ENCODE measurements at places on chromosomes 7 and 10.

DNA sequence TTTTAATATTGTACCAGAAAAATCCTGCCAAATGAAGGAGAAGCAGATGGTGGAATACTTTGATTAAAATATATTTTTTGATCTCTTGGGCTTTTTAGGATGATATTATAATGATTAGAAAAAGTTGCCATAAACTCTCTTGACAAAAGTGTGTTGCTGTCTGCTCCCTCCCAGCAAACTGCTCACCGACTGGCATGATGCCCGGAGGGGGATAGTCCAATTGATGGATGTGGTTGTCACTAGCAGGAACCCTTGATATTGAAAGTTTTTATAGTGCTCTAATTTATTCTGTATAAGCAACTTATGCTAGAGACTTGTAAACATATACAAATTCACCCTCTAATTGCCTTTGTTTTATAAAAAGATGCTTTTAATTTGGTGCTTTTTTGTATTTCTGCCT, 114.0 kb downstream of the DNAH11 start:
- no peak for DNase-seq

DNA sequence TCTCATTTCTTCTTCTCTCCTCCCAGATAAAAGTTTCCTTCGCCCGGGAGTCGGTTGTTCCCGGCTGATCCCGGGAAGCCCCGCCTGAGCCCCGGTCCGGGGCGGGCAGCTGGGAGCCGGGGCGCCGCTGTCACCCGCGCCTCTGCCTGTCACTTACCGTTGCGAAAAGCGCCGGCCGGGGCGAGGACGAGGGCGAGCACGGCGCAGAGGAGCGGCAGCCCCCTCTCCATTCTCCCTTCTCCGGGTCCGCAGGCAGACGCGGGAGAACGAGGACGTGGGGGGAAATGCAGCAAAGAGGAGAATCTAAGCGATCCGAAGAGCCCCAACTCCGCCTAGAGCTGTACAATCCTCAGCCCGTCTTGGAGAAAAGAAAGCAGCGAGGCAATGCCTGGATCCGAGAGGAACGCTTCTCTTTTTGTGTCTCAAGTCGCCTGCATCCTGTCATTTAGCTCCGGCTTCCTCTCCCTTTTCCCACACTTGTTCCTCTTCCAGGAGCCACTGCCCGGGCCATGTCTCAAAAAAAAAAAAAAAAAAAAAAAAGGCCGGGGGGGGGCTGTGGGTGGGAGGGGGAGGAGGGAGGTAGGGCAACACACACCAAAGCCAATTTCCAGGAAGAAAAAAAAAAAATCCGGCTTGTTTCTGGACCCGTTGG, at the start of gene NRP1:
Gene NRP1 (minus strand): TSS at position 515 of the 652 bp plus-strand sequence. CDS start 285 bp downstream, at position 230.
- DNase-seq = no peak

DNA sequence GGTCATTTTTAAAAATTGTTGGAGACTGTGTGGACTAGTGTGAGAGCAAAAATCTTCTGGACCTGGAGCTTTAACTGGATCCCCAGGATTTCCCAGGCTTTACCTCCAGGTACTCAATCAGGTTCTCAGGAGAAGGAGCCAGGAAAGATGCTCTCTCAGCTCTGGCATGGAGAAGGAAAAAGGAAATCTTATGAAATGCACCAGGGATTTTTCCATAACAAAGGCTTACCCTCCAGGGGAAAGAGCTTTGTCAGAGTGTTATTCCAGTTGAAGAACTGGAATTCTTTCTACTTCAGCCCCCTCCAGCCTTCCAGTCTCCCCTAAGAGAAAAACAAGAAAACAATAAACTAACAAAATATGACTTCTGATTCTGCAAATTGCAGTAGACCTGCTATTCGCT, 436.7 kb upstream of the ANKRD30A start:
- no peak for DNase-seq

DNA sequence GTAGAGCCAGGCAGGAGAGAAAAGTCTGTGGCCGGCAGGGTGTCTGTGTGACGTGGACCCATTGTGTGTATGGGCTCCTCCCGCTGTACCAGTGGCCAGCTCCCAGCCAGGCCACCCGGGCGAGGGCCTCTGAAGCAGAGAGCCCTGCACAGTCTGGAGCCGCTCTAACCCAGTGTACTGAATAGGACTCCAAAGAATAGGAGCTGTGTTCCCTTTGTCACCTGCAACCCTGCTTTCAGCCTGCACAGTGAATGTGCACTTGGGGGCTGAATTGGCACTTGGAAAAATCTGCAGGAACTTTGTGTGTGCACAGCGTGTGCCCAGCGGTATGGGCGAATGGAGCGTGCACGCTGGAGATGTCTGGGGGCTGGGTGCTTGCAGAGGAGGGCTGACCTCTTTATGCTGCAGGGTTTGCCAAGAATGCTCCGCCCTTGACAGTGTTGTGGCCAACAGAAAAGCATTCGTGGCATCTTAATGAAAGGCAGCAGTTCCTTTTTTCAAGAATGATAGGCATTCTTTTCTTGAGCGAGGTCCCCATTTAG, 216.2 kb downstream of the AUTS2 start:
- DNase-seq = no peak

DNA sequence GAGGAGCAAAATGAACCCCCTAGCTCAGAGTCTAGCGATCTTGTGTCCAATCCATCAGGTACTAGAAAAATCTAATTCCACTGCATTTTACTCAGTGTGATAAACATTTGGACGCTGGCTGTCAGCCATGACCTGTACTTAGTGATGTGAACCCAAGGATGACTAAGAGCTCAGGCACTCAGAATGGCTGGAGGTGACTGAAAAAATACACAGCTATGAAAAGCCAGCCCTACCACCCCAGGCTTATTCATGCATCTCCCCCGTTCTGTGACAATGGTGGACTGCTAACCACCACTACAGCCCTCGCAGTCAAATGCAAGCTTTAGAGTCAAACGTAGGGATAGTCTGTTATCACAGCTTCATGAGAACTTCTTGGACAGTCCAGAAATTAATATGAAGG, 14.9 kb downstream of the AFAP1L2 start:
- DNase-seq = no peak

DNA sequence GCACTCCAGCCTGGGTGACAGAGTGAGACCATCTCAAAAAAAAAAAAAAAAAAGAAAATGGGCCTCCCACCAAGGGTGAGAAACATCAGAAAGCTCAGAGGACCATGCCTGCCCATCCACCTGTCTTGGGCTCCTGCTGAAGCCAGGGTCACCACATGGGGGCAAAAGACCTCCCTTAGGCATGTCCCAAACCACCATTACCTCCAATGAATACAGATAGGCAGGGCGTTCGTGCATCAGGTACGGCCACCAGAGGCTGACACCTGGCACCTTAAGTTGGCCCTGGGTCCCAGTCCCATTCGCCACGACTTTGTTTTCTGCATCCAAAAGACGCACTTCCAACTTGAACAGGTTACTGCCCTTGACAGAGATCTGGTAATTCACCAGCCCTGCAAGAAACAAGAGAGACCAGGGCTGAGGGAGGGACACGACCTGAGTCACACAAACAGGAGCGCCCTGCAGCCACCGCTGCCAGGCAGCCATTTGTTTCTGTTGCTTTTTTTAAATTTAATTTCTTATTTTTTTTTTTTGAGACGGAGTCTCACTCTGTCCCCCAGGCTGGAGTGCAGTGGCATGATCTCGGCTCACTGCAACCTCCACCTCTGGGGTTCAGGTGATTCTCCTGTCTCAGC, 6.1 kb downstream of the GUSB start:
- DNase-seq = no peak

- no peak for DNase-seq
These were observed 880.2 kb upstream of the AUTS2 start for GRCh38 chr7:68718097-68718551.

DNA sequence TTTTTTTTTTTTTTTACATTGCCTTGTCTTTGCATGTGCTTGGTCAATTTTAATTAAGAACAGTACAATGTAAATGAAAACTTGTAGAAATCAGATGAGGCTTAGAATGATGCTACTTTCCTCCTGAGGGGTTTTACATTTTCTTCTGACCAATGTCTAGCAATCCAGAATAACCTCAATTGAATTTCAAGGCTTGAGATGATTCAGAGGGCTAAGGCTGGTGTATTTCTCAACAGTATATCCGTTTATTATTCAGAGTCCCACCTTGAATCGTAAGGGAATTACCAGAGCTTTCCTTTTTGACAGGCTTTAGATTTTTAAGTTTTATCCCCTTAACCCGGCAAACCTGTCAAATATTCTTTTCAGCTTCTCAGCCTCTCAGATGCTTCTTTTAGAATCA, 231.2 kb upstream of the STK17A start:
- no peak for DNase-seq

DNA sequence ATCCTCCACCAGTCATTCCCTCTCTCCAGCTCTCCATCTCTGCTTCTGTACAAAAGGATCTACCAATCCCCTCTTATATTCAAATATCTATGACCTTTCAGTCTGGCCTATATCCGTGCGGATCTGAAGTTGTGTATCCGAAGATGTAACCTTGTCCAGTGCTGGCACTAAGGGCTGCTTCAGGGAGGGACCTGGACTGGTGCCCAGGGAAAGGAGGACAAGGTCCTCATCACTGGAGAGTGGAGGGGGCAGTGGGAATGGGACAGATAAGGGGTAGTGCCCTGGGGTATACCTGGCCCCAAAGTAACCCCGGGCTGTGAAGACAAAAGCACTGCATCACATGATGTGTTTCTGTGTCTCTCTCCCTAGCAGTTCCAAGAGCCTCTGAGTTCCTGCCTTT, 1.8 kb downstream of the TMEM225B start:
- DNase-seq = no peak

- DNase-seq = no peak
These were observed 147.2 kb upstream of the ADO start for GRCh38 chr10:62657244-62657835.

- DNase-seq = peak; percentile 4
These were observed 105.5 kb downstream of the MYOF start for GRCh38 chr10:93376372-93377293.

DNA sequence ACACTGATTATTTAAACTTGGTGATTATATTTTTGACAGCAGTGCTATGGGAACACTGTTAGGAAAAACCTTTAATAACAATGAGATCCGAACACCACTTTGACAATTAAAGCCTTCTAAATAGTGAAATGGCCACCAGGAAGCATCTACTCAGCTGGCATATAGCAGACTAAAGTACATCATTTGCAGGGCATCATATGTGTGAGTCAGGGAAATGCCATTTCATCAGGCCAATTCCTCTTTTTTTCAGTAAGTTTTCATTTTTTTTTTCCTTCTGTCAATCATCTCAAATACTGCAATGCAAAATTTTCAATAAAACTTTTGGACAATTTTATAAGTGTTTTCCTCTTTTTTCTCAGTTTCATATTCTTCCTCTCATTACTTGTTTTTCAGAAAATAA, 521.4 kb upstream of the SEMA3D start:
- DNase-seq = no peak

- no peak for DNase-seq
These were observed 703.5 kb upstream of the SEMA3D start for GRCh38 chr7:85890244-85890811.

DNA sequence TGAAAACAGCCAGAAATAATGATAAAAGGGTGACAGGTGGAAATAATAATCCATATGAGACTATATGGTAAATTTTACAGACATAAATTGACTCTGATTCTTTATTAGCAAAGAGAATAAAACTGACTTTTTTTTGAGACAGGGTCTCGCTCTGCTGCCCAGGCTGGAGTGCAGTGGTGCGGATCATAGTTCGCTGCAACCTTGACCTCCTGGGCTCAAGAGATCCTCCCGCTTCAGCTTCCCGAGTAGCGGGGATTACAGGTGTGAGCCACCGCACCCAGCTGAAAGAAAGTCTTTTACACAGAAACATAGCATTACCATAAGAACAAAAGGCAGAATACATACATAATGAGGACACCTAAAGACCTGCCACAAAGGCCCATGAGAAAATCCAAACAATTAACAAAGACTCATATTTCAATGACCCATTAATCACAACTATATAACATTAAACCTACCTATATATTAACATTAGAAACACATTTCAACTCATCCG, 51.5 kb upstream of the DIP2C start:
- DNase-seq = no peak

GRCh38 chr10:31709476-31709875, 219.2 kb downstream of the ARHGAP12 start:
- DNase-seq = no peak

GRCh38 chr10:104706886-104707285, 65.8 kb downstream of the SORCS3 start:
- DNase-seq = no peak

DNA sequence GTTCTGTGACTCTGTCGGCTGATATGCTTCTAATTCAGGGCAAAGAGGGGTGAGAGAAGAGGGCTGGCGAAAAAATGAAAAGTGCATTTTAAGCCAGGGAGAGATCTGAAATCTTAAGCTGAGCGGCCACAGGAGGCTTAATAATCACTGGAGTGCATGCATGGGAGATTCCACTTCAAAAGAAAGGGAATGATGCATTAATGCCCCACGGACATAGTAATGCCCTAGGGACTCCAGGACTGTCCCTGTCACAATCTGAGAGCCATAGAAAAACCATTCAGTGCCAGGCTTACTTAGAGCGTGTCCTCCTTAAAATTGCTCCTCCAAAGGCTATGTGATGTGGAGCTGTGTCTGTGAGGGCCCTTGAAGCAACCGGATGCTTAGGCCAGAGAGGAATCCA, 75.1 kb downstream of the NHLRC2 start:
- DNase-seq = no peak

- DNase-seq = no peak
These were observed 2.5 kb downstream of the CCDC6 start for GRCh38 chr10:59903871-59904270.

- DNase-seq = no peak
These were observed 6.5 kb downstream of the ELFN1 start for GRCh38 chr7:1676550-1677078.

DNA sequence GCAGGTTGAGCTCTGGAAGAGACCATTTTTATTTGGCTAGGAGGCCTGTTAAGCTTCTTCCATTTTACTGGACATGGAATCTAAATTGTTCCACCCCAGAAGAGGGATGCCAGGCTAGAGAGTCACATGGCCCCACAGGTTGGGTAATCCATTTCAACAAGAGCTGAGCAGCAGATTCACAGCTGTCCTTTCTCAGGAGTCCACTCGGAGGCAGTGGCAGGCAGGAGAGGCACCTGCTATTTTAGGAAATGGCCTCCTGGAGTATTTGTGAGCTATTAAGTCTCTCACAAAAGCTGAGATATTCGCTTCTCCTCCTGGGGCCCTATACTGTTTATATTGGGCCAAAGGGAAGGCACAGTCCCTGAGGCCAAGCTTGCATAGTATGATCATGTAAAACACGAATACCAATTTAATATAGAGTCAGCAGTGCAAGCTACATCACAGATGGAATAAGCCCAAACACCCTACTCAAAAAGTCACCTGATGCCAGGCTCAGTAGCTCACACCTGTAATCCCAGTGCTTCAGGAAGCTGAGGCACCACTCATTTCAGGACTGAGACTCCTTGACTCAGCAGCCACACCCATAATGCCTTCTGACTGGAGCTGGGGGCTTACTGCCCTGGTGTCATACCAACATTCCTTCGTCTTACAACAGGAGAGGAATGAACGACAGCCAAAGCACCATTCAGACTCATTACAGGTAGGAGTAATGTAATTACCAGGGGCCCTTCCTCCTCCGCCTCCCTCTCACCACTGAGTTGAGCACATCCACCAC, 124.1 kb downstream of the LMBR1 start:
- DNase-seq = no peak
